T-cell (primary cell): ENCODE measurements at places on chromosomes 3 and 15.
A peak's percentile ranks its signal among the peaks of the same experiment; 100 is the strongest.

DNA sequence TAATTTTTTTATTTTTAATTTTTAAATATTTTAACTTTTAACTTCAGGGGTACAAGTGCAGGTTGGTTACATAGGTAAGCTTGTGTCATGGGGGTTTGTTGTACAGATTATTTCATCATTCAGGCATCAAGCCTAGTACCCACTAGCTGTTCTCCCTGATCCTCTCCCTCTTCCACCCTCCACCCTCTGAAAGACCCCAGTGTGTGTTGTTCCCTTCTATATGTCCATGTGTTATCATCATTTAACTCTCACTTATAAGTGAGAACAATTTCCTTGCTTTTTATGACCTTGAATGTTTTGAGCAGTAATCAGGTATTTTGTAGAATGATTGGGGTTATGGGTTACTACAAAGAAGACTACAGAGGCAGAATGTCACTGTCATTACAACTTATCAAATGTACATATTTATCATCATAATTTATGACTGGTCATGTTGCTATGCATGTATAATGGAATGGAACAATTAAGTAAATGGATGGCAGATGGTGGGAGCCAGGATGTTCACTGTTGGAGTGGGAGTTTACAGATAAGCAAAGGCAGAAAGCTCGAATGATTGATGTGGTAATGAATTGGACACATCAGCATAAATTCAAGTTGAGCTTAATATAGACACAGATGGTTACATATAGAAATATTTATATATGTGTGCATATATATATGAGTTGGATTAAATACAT lies 563.8 kb upstream of the ROBO1 start:
- DNase-seq, result no peak

GRCh38 chr3:107328069-107328468 lies 49.2 kb upstream of the CCDC54 start:
- no peak for DNase-seq

- no peak for DNase-seq
These were observed 868 bp downstream of the SATB1 start for GRCh38 chr3:18424213-18424728.

GRCh38 chr15:51079226-51079625 lies 15.5 kb downstream of the TNFAIP8L3 start:
- DNase-seq, result no peak

GRCh38 chr3:127734754-127735473 lies 62.2 kb downstream of the ABTB1 start:
- no peak for DNase-seq

GRCh38 chr3:5296362-5296761 lies 108.9 kb downstream of the EDEM1 start:
- DNase-seq, result no peak

DNA sequence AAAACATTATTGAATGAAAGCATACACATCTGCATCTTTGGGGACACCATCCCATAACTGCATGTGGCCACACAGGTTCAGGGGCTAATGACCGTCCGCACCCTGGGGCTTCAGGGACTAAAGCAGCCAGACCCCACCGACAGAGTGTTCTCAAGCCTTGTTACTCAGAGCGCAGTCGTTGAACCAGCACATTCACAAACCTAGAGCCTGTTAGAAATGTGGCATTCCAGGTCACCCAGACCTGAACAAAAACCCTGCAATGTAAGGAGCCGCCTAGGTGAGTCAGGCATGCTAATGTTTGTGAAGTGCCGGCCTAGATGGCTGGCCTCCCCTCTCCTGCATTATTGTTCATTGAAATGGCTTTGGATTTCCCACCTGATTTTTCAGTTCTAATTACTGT lies 52.3 kb upstream of the HACD2 start:
- DNase-seq, result no peak

DNA sequence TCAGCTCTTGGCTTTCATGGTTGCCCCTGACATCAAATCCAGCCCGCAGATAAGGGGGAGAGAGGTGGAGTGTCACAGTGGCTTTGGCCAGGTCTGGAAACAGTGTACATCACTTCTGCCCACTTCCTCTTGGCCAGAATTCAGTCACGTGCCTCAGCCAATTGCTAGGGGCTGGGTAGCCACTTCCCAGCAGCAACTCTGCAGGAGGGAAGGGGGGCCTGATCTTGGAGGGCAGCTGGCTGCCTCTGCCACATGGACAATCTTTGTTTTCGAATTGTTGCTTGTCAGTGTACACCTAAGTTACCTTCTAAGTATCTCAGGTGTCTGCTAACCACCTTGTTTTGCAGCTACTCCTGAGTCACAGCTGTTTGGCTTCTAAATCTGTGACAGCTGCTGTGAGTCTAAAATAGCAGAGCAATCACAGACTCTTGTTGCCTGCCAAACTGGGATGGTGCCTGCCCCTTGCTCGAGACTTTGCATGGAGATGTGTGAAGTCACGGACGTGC lies 41.0 kb upstream of the LIMD1 start:
- no peak for DNase-seq

DNA sequence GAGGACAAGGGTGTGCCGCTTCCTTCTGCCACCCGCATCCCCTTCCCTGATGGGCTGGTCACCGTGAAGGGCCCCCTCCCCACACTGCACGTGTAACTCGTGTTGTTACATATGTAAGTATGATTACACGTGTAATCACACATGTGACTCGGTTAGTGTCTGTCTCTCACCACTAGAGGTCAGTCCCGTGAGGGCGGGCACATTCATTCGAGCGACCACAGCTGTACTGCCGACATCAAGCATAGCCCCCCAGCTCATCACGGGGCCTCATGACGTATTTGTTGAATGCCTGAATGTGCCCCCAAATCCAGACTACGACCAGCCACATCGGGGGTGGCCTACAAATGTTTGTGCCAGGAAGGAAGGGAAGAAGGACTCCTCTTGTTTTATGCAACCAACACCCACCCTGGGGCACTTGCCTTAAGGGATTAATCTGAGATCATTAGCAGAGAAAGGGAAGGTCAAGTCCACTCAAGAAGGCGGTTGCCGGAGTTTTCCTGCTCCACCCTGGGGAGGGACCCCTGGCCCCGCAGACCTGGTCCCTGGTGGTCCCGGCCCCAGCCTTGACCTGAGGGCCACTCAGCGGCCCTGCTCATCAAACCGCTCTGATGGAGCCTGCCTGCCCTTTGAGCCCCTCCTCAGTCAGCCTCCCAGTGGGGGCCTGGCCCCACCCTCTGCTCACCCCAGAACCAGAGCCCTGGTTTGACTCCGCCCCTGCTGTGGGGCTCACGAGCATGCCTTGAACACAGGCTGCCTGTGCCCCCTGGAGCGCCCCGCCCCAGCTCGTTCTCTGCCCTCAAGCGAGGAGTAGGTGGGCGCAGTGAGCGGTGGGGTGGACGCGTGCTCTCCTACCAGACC lies 52.8 kb downstream of the RGMA start:
- peak; percentile 41 for DNase-seq
